ENCODE measurements at places on chromosomes 3 and 15.
A peak's percentile ranks its signal among the peaks of the same experiment; 100 is the strongest.

- DNase-seq: no peak
Observed at GRCh38 chr15:65816441-65816840, 24.3 kb upstream of the DENND4A start.

DNA sequence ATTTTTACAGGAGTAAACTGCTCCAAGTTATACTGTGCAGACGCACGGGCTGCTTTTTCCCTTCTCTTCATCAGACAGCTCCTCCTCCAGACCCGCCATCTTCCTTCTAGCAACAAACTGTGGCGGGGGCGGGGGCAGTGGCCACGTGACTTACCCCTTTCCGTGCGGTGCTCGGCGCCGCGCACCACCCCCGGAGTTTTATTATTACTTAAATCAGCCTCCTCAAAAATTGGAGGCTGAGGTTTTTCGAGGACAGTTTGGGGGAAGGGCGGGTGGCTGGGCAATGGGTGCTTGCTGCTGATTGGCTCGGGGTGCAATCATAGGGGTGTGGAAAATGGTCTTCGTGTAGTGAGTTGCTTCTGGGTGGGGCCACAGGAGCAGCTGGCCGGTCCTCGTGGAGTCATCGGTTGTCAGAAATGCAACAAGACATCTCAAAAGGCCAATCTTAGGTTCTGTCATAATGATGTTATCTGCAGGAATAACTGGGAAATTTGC lies 77.1 kb upstream of the MFGE8 start:
- no peak for DNase-seq

DNA sequence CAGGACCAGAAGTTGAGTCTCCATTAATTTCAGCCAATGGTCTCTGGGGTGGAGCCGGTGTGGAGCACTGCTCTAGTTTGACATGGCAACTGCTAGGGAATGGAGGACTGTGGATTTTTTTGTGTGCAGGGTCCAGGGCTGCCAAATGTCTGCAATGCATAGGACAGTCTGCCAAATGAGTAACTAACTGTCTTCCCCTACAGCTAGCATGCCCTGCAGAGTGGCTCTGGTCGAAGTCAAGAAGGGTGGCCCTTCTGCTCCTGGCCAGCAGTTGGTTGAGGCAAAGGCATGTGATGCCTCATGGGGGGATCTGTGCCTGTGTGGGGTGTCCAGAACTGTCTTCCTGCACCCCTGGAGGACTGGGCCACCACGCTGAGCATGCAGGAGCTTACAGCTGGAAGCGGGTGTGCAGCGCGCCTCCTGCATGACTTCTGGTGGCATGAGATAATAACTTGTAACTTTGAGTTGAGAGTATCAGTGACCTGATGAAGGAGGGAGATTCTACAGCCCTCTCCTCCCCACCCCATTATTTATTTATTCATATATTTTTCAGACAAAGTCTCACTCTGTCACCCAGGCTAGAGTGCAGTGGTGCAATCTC lies 4.6 kb downstream of the TPRA1 start:
- DNase-seq: no peak

GRCh38 chr3:170524073-170524472 lies 61.8 kb downstream of the SLC7A14 start:
- no peak for DNase-seq

DNA sequence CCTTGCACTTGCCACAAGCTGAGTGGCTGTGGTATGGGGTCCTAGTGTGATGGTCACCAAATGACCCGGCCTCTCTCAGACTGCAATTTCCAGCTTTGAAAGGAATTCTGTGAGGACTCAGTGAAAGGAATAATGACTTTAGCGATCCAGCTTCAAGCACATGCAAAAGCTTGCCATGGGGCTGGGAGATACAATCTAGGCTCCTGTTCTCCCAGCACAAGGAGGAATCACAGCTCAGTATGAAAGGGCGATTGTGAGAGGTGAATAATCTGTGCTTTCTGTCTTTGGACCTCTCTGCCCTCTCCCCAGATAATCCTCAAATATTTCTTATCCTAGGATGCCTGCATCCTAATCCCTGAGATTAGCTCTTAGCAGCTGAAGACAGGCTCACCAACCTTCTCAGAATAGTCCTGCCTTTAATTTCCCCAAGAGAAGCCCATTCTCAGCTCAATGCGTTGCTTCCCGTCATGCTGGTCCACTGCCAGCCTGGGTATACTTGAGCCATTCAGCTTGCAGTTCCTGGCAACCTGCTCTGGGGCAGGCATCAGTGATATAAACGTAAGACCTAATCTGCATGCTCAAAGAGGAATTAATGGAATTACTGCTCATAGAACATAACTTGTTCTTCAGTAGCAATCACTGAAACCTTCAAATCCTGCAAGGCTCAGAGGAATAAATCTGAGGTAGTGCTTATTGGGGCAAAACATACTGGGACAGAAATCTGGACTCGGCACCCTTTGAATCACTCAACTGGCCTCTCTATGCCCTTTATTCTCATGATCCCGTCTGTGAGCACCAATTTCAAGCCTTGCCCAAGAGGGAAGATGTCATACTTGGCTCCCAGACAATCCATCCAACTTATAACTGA lies 15.1 kb downstream of the TLNRD1 start:
- no peak for DNase-seq

DNA sequence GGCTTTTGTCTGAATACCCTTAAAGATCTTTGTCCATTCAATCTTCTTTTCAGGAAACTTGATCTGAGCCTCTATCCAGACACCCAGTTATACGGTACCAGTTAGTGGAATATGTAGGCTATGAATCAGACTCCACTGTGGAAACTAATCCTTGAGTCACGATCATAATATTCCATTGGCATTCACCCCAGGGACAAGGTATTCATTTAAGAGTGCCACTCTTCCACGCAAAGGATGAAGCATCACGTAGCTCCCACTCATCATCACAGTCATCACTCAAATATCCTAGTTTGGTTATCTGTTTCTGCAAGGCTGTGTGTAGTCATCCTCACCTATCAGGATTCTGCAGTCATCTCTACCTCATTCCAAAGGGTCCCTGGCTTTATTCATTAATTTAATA lies 85.6 kb downstream of the NEDD4 start:
- no peak for DNase-seq

- peak; percentile 69 for DNase-seq
Observed at GRCh38 chr3:159804726-159805410, 183.8 kb upstream of the IL12A start.

DNA sequence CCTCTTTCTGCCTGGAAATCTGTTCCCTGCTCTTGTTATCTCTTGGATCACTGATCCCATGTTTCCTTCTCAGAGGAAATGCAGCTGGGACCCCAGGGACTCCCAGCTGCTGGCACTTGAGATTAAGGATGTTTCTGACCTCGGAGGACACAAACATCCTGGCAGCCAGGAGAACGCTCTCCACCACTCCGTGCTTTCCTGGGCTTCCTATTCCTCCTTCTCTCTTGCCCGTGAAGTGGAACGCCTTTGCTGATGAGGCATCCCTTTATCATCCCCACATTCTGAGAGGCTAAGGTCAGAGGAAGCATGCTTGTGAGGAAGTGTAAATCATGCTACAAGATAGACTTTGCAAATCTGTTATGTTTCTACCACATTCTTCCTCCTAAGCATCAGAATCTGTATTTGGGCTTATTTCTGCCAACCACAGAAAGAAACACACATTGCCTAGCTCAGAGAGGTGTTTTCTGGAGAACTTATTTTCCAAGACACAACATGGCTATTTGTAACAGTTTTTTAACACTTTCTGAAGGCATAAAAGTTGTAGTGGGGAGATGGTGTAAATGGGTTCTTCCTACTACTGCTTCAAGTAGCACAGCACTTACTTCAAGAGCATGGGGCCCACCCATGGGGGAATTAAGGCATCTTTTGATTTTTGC lies 25.6 kb upstream of the LDHAL6B start:
- no peak for DNase-seq

GRCh38 chr3:50484722-50485121 lies 18.7 kb downstream of the CACNA2D2 start:
- no peak for DNase-seq

- no peak for DNase-seq
Observed at GRCh38 chr3:72492240-72492639, 356.0 kb downstream of the SHQ1 start.

- no peak for DNase-seq
Observed at GRCh38 chr3:71903936-71904335, 119.0 kb upstream of the PROK2 start.

DNA sequence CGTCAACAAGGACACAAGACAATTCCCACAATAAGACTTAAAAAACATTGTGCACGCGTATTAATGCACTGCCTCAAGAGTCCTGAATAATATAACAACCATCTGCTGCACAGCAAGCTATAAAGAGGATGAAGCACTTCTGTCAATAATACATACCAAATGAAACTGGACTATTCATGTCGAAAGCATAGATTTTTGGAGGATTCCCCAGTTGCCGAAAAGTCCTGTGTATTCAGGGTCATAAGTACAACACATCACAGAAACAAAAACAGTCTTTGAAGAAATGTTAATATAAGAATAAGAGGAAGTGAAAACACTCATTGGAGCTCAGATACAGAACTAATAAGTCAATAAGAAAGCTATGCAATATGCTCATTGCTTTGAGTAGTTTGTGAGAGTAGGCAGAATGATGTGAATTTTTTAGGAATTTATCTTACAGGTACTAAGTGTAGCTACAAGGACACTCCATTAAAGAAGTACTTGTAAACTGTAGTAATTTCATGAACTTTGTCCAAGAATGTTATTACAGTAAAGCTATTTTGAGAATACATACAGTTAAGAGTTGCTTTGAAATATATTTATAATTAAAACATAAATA lies 31.6 kb downstream of the CBLB start:
- DNase-seq: no peak

- DNase-seq: no peak
Observed at GRCh38 chr3:115380883-115381572, 233.9 kb upstream of the ZBTB20 start.

GRCh38 chr3:27914199-27914598 lies 192.1 kb upstream of the EOMES start:
- DNase-seq: no peak

DNA sequence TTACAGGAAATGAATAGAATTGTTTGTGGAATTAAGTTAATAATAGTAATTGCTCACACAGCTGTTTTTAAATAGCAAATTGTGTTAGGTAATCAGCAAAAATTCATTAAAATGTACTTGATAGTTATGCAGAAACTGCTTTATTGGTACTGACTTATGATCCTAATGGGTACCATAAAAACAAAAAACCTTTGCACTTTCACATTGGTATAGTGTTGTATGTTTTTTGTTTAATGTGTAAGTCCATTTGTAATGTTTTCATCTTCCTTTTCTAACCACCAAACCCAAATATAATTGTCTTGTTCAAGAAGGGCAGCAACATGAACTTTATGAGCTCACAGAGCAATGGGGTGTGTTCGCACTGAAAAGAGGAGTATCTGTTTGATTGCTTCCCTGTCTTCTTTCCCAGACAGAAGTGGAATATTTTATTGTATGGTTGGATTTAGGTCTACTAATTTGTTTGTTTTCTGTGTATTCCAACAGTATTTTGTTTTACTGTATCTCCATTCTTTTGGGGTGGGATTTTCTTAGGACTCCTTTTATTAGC lies 135.8 kb downstream of the TCF12 start:
- DNase-seq: no peak

GRCh38 chr15:71443538-71443937 lies 328.3 kb downstream of the THSD4 start:
- DNase-seq: no peak

- no peak for DNase-seq
Observed at GRCh38 chr15:60426870-60427508, 29.2 kb upstream of the ANXA2 start.

DNA sequence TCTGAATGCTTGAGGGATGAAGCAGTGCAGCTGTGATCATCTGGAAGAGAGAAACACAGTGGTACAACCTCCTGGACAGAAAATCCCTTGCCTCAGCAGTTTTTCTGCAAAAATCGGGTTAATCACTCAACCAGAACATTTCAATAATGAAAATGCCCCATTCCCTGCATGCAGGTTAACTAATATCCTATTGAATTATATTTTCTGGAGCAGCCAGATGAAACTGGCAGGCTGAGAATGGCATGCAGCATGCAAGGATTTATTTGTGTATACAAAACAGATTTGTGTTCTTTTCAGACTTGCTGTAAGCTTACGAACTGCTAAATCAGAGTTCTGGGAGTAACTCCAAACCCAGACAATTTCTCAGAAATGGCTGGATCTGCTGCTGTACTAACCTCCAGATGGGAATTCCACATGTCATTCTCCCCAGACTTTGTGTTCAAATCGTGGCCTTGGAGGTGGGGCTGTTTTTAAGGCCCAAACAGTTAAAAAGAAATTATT lies 39.1 kb downstream of the SLC9A9 start:
- DNase-seq: no peak

DNA sequence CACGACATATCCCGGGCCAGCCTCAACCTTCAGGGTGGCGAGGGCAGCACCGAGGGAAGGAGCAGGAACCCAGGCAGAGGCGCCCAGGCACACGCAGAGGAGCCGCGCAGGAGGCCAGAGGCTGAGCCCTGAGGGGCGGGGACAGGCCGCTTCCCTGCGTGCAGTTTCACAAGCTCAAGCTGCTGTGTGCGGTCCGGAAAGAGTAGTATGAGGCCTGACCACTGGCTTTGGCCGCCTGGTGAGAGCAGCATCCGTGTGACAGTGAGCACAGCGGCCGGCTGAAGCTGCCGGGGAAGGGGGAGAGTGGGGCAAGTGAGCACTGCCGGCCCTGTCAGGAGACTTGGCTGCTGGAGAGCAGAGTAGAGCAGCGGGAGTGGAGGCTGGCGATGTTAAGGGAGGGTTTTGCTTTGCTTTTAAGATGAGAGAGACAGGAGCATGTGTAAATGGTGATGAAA lies 8.7 kb downstream of the ZDHHC19 start:
- no peak for DNase-seq

- no peak for DNase-seq
Observed at GRCh38 chr15:91265416-91265940, 165.4 kb downstream of the SV2B start.

Measured in NCI-H1417 treated with DMSO at 0.1 percent for 48 hours (cell line).